ENCODE measurements at places on chromosomes 13 and 19.
A peak's percentile ranks its signal among the peaks of the same experiment; 100 is the strongest.

DNA sequence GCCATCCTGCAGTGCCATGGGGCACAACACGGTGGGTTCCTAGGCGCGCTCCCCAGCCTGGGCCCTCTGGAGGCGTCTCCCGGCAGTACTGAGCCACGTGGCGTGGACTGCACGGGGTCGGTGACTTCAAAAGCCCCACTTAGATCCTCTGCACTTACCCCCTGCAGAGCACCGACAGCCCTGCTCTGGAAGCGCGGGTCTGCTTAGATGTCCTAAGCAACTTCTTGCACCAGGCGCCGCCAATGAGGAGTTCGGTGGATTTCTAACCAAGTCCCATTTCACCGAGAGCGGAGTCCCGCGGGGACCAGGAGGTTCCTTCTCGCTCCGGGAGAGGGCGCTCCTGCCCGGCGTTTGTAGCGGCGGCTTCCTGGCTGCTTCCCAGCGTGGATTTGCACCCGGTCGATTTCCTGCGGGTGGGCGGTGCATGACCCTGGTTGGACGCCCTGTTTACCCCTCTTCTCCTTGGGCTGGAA, 25.2 kb upstream of the ZNF845 start:
- peak; percentile 9 for DNase-seq

DNA sequence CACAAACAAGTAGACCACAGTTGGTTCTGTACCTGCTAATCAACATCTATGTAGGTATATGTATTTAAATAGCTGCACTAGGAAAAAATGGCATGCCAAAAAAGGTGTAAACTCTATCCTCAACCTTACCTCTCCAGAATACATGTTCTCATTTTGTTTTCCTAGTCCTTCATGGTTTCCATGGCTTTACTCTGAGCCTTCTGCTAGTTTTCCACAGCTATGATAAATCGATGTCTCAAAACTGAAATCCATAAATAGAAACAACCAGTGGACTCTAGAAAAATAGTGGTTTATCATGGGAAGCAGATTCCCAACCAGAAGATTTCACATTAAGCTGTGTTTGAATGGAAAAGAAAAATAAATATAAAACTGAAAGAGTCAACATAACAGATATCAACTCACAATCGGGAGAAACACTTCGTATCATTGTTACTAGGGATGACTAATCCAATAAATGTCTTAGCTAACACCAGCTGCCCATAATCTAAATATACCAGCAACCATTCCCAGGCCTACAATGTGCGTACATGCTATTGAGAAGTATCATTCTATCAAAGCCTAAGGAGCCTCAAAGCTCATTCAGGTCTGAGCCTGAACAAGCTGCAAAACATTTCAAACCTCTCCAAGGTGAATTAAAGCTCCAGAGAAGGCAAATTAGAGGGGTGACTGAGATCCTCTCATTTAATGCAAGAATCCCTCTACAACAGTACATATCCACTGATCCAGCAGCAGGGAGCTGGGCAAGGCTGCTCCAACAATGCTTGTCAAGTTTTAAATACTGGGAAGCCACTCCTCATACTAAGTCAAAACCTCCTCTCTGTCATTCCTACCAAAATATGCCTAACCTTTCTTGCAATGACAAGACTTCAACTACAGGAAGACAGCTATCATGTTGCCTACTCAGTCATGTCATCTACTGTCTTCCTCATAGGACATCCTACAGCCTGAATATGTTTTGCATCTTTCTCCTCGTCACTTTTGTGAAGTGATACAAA, 90.2 kb downstream of the KCTD12 start:
- DNase-seq, result no peak

GRCh38 chr19:7983286-7983950, 22.0 kb downstream of the ELAVL1 start:
- DNase-seq, result no peak

DNA sequence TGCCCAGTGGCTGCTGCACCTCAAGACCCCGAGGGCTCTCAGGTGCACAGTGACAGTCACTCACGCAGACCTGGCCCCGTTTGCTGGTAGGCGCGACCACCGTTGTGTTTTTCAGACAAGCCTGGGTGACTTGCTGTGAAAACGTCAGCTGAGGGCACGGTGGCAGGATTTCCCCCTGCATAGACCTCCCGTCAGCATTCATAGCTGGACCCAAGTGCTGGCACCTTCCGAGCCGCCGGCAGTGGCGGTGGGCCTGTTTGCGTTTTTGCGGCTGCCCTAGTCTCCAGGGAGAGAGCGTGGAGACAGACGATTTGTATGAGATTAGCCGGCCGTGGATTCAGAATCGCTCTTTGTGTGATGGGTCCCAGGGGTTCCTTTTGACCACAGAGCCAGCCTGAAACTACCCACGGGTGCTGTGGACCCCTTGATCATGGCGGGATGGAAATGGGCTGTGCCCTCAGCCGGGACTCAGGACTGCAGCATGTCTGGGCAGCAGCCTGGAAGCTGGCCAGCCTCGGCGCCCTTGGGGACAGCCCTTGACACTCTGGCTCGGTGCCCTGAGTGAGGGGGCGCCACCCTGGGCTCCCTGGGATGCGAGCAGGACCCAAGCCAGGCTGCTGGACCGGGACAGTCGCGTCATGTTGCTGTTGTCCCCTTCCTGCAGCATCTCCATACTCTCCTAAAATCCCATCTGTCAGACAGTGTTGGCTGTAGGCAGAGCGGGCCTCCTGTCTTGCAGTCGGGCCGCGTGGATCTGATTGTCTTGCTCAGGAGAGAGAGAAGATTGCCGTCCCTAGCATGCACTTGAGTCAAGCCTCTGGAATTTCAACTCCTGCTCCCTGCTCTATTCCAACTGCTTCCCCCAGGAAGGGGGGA, 8.6 kb downstream of the KDM4B start:
- DNase-seq, result no peak

GRCh38 chr13:40595693-40596092, 70.7 kb downstream of the FOXO1 start:
- no peak for DNase-seq

DNA sequence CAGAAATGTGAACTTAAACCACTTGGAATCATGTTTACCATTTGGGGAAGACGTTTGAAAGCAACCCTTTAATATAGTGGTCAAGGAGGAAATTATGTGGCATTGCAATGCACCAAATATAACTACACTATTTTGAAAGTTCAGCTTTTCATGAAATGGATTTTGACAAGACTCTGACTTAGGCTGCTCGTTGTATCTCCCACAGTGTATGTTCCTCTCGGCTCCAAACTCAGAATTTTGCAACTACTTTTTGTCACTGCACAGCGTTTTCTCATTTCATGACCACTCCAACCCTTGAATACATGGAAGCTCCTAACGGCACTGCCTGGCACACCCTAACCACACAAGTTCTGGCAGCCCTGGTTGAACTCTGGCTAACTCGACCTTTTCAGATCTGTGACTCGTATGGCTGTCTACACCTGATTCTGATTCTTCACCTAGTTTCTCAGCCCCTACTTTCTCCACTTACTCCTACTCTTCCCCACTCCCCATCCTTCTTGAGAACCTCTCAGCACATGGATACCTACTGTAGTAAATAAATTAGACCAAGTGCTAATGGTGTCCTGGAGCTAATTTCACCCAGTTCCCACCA, 7.0 kb upstream of the POMP start:
- no peak for DNase-seq

DNA sequence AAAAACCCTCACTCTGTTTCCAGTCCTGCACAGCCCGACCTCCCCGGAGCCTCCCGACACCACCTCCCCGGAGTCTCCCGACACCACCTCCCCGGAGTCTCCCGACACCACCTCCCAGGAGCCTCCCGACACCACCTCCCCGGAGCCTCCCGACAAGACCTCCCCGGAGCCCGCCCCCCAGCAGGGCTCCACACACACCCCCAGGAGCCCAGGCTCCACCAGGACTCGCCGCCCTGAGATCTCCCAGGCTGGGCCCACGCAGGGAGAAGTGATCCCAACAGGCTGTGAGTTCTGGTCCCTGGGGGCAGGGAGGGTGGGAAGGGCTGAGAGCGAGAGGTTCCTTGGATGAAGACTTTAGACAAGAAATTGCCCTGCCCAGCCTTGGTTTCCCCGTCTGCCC, 5.4 kb downstream of the MADCAM1 start:
- DNase-seq, result no peak

GRCh38 chr13:26721251-26722121, 39.1 kb downstream of the GPR12 start:
- peak; percentile 0 for DNase-seq

- DNase-seq, result no peak
Measured at GRCh38 chr13:99624936-99625540, 123.8 kb downstream of the TM9SF2 start.

GRCh38 chr19:30734669-30735068, 362.5 kb downstream of the ZNF536 start:
- DNase-seq, result no peak

- DNase-seq, result no peak
Measured at GRCh38 chr13:96632536-96633320, 361.5 kb downstream of the OXGR1 start.

GRCh38 chr19:35963514-35963913, 27.3 kb downstream of the LRFN3 start:
- peak; percentile 18 for DNase-seq

DNA sequence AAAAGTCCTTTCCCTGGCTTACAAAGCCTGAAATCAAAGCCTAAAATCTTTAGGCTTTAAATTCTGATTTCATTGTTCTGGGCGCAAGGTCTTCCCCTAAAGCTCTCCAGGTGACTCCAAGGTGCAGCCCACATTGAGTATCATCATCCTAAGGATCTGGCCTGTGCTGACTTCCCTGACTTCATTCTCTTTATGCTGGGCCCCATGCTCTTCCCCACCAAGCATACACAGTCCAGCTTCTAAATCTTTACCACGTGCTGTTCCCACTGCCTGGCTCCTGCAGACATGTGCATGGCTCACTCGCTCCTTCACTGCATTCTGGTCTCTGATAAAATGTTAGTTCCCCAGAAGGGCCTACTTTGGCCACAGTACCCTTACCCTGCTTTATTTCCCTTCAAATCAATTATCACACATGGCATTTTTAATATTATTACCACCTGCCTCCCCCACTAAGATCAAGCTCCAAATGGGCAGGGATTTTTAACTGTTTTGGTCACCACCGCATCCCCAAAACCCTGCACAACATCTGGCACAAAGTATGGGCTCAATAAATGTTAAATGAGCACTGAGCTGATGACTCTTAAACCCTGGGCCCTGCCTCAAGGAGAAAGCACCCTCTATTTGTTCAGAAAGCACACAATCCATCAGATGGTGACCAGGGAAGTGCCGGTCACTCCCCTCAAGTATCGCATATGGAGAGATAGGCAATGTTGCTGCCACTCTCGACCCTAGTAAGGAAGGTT, 3.3 kb downstream of the FBL start:
- DNase-seq, result peak; percentile 53

GRCh38 chr19:4267101-4267900, 11.8 kb upstream of the SHD start:
- peak; percentile 43 for DNase-seq

GRCh38 chr19:17832443-17833208, 11.3 kb upstream of the INSL3 start:
- no peak for DNase-seq

- DNase-seq, result peak; percentile 40
Measured at GRCh38 chr19:42596391-42597072, 1.8 kb upstream of the CEACAM8 start.

GRCh38 chr13:75071796-75072195, 410.2 kb downstream of the TBC1D4 start:
- DNase-seq, result no peak

DNA sequence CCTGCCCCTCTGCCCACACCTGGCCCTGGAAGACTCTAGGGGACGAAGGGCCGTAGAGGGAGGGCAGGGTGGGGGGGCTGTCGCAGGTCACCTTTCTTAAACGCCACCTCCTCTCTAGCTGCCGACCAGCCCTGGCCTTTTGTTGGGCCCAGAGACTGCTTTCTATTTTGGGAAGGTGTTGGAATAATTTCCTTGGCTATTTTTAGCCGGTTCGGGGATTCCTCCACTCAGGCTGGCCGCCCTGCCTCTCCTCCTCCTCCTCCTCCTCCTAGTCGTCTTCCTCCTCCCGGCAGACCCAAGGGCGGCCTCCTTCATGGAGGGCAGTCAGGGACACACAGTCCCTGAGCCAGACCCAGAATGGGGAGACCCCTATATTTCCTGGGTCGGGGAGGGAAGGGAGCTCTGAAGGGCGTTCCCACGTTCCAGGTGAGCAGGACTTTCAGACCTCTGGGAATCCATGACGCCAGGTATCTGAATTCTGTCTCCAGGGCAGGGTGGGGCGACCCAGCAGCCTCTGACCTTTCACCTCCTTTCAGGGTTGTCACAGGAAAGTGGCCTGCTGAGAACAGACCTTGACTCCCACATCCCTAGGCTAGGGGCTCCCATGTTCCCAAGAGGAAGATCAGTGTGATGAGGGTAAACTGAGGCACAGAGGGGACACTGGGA, 19.9 kb downstream of the GADD45B start:
- no peak for DNase-seq

GRCh38 chr19:11293433-11294389, 2.2 kb upstream of the TSPAN16 start:
- peak; percentile 99 for DNase-seq

GRCh38 chr19:1018393-1018792, 2.5 kb downstream of the TMEM259 start:
- DNase-seq, result peak; percentile 12

- no peak for DNase-seq
Measured at GRCh38 chr13:40927929-40928328, 91.2 kb downstream of the ELF1 start.

Measured in OCI-M1 (cell line).